Spleen (tissue), 13 donors: ENCODE measurements at places on chromosomes 11 and 22.

GRCh38 chr11:5596607-5597201 is at the start of gene TRIM6:
Gene TRIM6, plus strand, starts transcription at chr11:5596637. Its CDS starts 261 bp downstream, at chr11:5596898.
- peak; percentile 84 for DNase-seq

GRCh38 chr11:130314184-130314749 is 450 bp downstream of the ZBTB44 start:
- DNase-seq, result peak; percentile 95

- no peak for DNase-seq
Measured at GRCh38 chr22:35914665-35915476, 113.8 kb downstream of the RBFOX2 start.

DNA sequence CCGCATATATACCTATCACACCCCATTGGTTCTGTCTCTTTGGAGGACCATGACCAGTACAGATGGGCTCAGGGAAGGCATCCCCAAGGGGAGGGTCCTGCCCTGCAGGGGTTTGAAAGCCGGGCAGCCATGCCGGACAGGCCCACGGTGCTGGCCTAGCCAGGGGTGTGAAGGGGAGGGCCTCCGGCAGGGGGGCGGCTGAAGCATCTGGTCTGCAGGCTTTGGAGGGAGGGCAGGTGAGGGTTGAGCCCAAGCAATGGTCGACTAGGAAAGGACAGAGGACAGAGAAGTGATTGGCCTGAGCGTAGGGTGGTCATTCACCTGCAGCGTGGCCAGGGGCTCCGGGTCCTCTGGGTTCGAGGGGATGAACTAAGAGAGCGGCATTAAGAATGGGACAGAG is 11.2 kb upstream of the CTSD start:
- DNase-seq, result peak; percentile 68

GRCh38 chr11:116172851-116173250 is 599.9 kb downstream of the BUD13 start:
- no peak for DNase-seq

DNA sequence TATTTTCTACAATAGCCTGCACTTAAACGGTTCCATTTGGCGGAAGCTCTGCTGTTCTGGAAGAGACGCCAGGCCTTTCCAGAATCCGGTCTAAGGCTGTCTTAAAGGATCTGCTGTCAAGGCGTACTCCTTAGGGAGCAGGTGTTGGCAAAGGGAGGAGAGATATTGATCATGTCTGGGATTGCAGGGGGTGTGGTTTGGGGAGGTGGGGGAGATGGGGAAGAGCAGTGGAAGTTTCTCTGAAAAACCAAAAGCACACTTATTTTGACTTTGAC is 22.5 kb upstream of the WNT11 start:
- no peak for DNase-seq

GRCh38 chr22:49527611-49528419 is 299.9 kb downstream of the BRD1 start:
- DNase-seq, result peak; percentile 47

GRCh38 chr11:48129697-48130395 is 86.8 kb upstream of the OR4B1 start:
- DNase-seq, result no peak

GRCh38 chr11:45386972-45387371 is 100.8 kb upstream of the SYT13 start:
- DNase-seq, result no peak

- DNase-seq, result no peak
Measured at GRCh38 chr22:17978027-17978426, 46.3 kb downstream of the MICAL3 start.

DNA sequence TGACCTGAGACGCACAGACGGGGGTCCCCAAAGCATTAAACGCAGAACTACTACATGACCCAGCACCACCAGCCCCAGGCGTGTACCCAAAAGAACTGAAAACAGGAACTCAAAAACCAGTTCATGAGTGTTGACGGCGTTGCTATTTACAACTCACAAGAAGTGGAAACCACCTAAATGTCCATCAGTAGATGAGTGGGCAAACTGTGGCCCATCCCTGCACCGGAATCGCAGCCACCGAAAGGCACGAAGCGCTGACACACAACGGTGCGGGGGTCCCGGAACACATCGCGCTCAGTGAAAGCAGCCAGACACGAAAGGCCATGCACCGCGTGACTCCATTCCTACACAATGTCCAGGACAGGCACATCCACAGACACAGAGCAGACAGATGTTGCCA is 79.2 kb downstream of the TRMU start:
- DNase-seq, result no peak

DNA sequence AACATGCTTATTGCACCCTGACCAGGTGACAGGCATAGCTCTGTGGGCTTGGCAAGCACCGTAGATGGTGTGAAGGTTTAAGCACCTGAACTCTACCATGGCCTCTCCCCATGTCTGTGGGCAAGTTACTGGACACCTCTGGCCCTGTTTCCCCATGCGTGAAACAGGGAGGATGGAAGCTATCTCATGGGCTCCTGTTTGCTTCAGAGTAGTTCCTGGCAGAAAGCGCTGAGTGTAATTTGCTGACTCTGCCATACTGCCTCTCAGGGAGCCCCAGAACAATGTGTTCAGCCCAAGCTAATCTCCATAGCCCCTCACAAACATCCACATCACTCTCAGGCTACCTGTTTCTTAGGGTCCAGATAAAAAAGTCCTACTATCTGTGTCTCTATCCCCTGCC is 2.4 kb downstream of the CBX6 start:
- DNase-seq, result no peak

DNA sequence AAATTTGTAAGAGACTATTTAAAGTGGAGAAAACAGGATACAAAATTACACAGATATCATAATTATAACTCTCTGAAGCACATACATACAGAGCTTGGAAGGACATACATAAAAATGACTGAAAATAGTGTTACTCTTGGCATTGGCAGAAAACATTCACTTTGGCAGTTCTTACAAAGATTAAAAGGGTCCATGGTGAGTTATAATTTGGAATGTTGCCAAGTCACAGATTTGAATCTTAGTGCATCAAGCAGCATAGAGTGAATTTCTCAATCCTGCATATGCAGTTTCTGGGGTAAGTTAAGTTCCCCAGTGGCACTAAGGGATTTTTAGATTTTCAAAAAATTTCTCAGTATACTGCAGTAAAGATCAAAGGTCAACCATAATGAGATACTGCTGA is 115.9 kb downstream of the CCDC81 start:
- no peak for DNase-seq

- DNase-seq, result no peak
Measured at GRCh38 chr11:46850829-46851380, 4.8 kb upstream of the CKAP5 start.

- no peak for DNase-seq
Measured at GRCh38 chr11:40388097-40388818, 1071.2 kb downstream of the LRRC4C start.
